NCI-H774 (cell line): ENCODE measurements at places on chromosomes 13 and 19.

DNA sequence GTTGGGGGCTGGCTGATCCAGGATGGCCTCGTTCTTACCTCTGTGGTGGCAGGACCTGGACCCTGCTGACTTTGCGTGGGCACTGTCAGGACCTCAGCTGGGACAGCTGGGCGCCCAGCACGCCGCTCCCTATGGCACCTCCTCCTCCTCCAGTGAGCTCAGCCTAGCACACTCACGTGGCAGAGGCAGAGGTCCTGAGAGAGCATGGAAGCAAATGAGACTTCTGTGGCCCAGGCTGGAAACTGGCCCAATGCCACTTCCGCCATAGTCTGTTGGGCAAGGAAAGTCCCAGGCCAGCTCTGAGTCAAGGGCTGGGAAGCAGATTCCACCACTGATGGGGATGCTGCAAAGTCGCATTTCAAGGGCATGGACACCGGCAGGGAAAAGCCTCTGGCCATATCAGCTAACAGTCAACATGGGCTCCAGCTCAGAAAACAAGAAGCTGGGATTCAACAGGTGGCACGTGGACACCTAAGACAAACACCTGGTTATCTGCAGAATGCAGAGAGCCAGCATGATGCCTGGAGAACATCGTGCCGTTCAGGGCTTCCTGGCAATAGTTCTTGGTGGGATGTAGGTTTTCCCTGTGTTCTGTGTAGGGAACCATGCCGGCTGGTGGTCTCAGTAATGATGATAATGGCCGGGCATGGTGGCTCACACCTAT, 16.7 kb downstream of the MYBPC2 start:
- DNase-seq, result no peak

- no peak for DNase-seq
Measured at GRCh38 chr19:41189425-41190065, 3.5 kb upstream of the CYP2S1 start.

- no peak for DNase-seq
Measured at GRCh38 chr13:54287062-54287764, 1258.6 kb downstream of the OLFM4 start.

DNA sequence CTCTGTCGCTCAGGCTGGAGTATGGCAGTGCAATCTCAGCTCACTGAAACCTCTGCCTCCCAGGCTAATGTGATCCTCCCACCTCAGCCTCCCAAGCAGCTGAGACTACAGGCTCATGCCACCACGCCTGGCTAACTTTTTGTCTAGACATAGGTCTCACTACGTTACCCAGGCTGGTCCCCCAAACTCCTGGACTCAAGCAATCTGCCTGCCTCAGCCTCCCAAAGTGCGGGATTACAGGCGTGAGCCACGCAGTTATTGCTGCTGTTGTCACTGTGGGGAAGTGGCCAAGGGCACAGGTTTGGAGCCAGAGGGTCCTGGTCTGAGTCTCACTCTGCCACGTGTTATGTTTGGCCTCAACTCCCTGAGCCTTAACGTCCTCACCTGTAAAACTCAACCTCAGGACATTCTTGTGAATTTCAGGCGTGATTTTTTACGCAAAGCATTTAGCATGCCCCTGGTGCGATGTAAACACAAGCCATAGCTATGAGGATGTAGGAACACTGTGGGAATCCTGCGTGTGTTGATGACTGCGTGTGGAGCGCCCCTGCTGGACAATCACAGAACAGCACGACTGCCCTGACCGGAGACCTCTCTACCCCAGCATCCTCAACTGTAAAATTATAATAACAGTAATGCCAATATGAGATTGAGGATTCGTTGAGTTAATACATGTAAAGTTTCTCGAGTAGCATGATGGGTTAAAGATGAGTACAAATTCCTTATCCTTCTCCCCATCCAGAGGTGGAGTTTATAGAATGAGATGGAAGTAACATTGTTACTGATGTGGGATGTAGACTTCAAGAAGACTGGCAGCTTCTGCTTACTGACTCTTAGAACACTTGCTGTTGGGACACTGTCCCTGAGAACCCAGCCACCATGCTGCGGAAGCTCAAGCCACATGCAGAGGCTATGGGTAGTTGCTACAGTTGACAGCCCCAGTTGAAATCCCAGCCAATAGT, 41.8 kb upstream of the PNMA8B start:
- no peak for DNase-seq

GRCh38 chr13:30831515-30831914, 74.6 kb upstream of the MEDAG start:
- no peak for DNase-seq

DNA sequence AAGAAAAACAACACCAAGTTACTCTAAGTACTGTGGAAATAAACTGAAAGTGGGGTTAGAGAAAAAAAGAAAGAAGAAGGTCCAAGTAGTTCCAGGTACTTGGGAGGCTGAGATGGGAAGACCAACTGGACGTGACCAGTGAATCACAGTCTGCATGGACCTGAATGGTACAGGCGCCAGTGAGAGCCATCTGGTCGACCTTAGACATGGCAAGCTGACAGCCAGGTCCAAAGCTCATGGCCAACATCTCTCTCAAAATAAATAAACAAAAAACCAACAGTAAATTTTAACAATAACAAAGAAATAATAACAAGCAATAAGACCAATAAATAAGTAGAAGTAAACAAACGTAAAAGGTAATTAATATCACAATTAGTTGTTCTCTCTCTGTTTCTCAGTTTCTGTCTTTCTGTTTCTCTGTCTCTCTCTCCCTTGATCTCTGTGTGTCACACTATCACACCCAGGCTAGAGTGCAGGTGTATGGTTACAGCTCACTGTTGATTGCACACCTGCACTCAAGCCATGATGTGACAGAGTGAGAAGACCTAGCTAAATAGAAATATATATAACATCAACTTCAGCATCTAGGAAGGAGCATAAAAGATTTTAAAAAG, 31.6 kb upstream of the ZNF724 start:
- DNase-seq, result no peak

GRCh38 chr13:67049744-67050143, 180.4 kb downstream of the PCDH9 start:
- no peak for DNase-seq

DNA sequence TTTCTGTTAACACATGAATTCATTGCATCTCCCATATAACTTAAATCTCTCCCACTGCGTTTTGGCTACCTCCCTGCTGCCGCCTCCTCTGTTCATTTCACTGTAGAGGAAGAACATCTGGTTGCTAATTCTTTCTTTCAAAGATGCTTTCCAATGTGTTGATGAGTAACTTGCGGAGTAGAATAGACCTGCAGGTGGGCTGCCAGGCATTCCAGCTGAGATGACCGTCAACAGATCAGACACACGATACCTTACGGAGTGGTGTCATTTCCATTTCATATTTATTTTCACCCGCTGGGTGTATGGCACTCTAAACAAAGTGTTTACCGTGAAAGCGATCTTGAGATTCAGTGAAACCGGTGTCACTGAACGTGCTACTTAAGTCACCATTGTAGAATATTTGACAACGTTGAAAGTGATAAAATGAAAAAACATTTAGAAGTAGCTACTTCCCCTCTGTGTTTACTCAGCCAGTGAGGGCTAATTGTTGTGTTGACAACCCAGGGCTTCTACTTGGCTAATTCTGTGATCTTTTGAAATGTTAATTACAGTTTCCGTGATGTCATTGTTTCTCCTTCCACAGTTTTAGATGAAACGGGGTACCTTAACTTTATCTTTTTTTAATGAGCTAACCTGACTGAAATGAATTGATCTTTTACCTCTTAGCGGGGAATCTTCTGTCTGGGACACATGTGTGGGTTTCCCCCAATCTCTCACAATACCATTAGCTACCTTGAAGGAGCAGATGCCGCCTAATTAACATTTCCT, 228.5 kb upstream of the ARGLU1 start:
- DNase-seq, result no peak

GRCh38 chr19:42124386-42124901, 7.8 kb downstream of the POU2F2 start:
- no peak for DNase-seq

DNA sequence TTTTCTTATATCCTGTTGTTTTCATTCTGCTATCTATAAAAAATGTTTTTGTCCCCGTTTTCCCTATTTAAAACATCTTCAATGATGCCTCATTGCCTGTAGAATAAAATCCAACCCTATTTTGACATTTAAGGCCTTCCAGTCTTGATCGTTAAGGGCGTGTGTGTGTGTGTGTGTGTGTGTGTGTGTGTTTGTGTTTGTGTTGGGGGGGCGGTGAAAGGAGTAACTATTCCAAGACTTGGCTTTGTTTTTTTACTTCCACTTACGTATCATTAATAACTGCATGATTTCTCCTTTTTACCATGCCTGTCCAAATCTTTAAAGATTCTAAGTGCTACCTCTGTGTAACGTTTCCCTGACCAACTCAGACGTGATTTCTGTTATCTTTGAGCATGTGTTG, 784 bp downstream of the PIBF1 start:
- DNase-seq, result no peak

DNA sequence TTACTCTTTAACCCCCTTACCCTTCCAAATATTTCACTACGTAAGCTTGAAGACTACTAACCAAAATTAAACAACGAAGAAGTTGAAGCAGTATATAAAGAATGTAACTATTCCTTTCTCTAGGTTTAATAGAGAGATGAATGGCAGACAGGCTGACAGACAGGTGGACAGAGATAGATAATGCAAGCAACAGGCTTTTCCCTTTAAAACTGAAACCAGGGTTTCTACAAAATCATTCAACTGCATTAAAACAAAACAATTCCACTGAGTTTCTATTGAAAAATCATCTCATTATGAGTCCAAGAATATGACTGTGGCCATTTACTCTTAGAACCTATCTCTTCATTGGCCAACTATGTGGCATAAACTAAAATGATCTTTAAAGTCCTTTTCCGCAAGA, 15.2 kb downstream of the LNX2 start:
- no peak for DNase-seq

GRCh38 chr13:107360010-107360409, 792.1 kb upstream of the ARGLU1 start:
- no peak for DNase-seq

DNA sequence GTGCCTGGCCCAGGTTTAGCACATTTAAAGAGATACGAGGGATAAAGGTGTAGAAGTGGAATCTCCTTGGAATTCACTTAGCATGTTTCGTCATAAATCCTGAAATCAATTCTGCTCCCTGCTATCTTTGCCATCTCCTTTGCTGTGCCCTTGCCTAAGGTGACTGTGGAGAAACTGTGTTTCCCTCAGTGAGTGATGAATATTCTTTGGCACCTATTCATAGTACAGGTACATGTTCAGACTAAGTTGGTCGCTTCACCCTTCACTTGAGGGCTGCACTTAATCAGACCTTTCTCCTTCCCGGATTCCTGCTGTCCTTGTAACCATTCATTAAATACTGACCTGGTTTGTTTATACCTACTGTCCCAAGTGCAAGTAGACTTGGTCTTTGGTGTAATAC, 17.8 kb downstream of the PCCA start:
- DNase-seq, result no peak

DNA sequence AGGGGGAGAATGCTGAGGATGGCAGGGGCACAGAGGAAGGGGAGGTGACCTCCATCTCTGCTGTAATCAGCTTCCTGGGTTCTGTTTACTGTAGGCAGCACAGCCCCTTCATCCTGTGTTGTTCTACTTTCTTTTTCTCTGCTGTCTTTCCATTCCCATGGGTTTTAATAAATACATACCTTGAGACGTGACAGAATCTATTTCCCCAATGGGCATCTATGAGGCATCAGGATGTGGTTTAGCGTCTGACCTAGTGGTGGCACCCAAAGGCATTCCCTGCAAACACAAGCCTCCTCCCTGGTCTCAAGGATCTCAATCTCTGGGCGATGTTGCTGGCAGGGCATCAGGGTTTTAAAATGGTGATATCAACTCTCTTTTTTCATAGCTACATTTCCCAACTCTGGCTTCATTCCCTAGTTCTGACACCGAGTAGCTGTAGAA, 60.8 kb downstream of the ALOX5AP start:
- no peak for DNase-seq

DNA sequence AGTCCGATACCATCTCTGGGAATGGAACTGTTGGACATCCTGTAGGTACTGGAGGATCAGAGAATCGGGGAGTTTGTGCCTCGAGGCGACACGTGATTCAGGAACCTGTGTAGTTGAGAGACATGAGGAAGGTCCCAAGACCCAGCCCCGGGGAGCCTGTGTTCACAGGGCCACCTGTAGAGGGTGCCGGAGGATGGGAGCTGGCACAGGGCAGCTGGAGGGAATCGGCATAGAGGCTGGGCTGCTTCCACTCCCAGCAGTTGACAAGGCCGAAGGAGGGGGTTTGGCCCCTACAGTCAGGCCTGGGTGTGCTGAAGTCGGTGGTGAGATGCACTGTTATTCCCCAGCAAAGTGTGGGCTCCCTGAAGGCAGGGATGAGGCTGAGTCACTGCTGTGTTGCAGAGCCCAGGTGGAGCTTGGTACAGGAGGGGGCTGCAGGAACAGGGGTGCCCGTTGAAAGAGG, 2.5 kb upstream of the ISYNA1 start:
- no peak for DNase-seq
